ENCODE measurements at places on chromosomes 5 and 9. TPM values are rescaled to one million over a fixed set of nuclear protein-coding genes. Genes with fewer than 3 reads are reported as not detected.

TICAM2 gene
- total RNA-seq: 0.89 TPM

GPR151 gene
- total RNA-seq: not detected

CDH9 gene
- total RNA-seq: 0.25 TPM

PCDHB11 gene
- total RNA-seq: 0.63 TPM

NUTM2G gene
- total RNA-seq: not detected
